ENCODE measurements at places on chromosomes 5 and 9. TPM values are rescaled to one million over a fixed set of nuclear protein-coding genes. Genes with fewer than 3 reads are reported as not detected.

The TMEM174 gene
- not detected for total RNA-seq

The N4BP3 gene
- 10.9 TPM for total RNA-seq

The GARIN3 gene
- not detected for total RNA-seq

- DNase-seq, result no peak
Observed at GRCh38 chr5:81721049-81721448, 29.8 kb downstream of the SSBP2 start.

- DNase-seq, result no peak
Observed at GRCh38 chr5:92923885-92924284, 657.1 kb downstream of the NR2F1-AS1 start.

All from lung (tissue), 17 donors.